ENCODE measurements at places on chromosomes 5 and 9. TPM values are rescaled to one million over a fixed set of nuclear protein-coding genes. Genes with fewer than 3 reads are reported as not detected.
A peak's percentile ranks its signal among the peaks of the same experiment; 100 is the strongest.

Gene FGF1
- total RNA-seq: 0.77 TPM

DNA sequence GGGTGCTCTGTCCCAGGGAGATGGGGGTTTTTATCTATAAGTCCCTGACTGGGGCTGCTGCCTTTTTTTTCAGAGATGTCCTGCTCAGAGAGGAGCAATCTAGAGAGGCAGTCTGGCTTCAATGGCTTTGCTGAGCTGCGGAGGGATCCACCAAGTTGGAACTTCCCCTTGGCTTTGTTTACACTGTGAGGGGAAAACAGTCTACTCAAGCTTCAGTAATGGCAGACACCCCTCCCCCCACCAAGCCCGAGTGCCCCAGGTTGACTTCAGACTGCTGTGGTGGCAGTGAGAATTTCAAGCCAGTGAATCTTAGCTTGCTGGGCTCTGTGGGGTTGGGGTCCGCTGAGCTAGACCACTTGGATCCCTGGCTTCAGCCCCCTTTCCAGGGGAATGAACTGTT lies 375.8 kb downstream of the RAB3C start:
- no peak for DNase-seq

- peak; percentile 49 for DNase-seq
Observed at GRCh38 chr9:126781186-126782052, 23.4 kb upstream of the ZBTB43 start.

DNA sequence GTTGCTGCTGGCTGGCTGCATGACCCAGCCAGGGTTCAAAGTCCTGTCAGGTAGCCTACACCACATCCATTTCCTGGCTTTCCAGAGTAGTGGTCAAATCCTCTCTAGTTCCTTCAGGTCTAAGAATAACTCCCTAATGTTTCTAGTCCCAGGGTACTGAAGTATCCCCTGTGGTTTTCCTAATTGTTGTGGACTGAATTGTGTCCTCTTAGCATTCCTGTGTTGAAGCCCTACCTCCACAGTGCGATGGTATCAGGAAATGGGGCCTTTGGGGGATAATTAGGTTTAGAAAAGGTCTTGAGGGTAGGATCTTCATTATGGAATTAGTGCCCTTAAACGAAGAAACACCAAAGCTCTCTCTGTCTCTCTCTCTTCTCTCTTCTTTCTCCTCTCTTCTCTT lies 191.8 kb upstream of the CCNG1 start:
- DNase-seq: no peak

- peak; percentile 75 for DNase-seq
Observed at GRCh38 chr9:115593587-115594091, 475.7 kb upstream of the TNC start.

GRCh38 chr9:108181441-108181840 lies 674.3 kb downstream of the ACTL7B start:
- no peak for DNase-seq

Gene PTBP3
- total RNA-seq: 16.7 TPM

Data from fibroblast of lung (primary cell).